ENCODE measurements at places on chromosomes 1 and 21.

GRCh38 chr1:56696663-56697062, 51.5 kb downstream of the PRKAA2 start:
- DNase-seq, result no peak

GRCh38 chr1:198771563-198772153, 132.8 kb downstream of the PTPRC start:
- DNase-seq, result peak; percentile 37

- DNase-seq, result no peak
Measured at GRCh38 chr1:7248549-7249199, 463.4 kb downstream of the CAMTA1 start.

DNA sequence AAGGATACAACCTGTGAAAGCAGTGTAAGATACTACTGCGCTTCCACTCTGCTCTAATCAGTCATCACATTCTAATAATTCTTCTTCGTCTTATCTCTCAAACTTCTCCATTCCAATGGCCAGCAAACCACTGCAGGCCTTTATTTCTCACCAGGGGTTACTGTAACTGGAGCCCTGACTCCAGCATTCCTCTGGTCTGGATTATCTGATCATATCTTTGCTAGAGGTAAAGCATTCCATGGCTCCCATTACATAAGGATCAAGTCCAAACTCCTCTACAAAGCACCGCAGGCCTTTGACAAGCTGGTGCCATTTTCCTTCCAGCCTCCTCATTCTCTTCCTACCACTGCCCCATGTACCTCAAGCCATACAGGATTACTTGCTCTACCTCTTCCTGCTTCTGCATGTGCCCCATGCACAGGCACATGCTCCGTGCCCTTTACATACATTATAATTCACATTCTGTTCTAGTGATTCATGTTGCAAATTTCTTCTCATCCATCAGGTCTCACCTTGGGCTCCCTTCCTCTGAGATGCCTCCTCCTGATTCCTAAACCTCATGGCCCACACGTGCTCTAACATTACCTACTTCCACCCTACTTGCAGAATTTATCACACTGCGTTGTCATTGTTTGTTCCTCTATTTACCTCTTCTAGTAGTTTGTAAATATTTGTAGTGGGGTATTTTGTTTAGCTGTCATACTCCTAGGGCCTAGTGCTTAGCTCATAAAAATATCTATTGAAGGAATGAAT, 9.3 kb upstream of the SERBP1 start:
- DNase-seq, result no peak

- no peak for DNase-seq
Measured at GRCh38 chr1:30010506-30011106, 712.8 kb downstream of the MATN1 start.

DNA sequence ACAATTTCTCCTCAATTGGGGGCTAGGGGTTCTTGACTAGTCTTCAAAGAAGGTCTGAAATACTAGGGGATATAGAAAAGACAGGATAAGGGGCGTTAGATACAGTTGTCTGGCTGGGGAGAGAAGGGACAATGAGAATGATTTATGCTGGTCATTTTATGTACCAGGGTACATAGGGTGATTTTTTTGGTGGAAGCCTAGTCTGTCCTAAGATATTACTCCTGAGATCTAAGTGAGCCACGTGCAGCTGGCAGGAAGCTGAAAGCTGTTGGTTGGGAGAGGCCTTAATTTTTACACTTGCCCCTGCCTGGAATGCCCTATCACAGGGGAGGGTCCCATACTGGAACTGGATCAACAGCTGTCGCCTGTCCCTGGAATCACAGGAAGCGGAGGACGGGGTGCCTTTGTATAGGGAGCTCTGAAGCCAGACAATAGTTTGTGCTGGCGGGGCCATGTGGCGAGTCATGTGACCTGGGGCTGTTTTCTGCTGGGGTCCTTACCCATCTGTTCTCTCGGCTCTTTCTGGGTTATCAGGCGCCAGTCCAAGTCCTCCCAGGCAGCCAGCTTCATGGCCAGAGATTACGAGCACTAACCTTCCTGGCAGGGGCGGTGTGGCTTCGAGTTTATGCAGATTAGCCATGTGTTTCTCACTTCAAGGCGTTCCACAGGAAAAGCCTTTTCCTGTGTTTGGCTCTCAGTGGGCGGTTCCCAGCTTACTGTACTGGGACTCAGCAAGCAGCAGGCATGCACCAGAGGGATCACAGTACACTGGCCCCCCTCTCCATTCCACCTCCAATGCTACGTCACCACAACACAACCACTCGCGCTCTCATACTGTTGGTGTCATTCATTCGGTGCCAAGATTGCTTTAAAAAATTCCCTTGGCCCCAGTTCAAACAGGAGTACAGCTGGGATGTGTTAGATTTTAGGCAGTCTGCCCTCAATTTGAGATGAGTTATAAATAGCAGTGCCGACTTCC, 27.5 kb downstream of the ARID1A start:
- peak; percentile 91 for DNase-seq

DNA sequence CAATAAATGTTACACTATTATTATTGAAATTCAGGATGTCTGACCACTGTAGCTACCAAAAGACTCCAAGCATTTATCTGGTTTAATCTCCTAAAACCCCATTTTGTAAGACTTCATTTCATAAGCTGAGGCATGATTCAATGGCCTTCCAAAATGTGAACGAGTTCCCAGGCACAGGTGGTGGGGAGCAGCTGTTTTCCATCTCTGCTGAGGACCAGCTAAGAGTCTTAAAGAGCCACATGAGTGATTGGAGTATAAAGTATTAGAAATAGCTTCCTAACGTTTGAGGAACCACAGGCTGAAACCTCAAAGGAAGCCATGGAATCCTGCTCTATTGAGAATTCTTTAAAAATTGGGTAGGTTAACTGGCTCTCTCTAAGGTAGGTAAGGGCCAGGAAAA, 44.9 kb downstream of the SEC16B start:
- no peak for DNase-seq

DNA sequence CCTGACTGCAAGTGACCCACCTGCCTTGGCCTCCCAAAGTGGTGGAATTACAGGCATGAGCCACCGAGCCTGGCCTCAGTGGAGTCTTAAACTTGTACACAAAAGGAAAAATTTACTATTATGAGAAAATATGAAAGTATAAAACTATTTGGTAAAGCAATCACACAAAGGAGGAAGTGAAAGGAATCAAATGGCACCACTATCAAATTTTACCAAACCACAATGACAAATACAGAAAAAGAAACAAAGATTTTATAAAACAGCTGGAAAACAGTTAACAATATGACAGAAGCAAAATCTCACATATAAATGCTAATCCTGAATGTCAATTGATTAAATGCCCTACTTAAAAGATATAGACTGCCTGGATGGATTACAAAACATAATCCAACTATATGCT, 42.1 kb upstream of the NEGR1 start:
- no peak for DNase-seq

GRCh38 chr1:225526878-225527277, 99.0 kb upstream of the LBR start:
- DNase-seq, result no peak

- DNase-seq, result no peak
Measured at GRCh38 chr1:26882696-26883463, 7.2 kb downstream of the GPN2 start.

- DNase-seq, result no peak
Measured at GRCh38 chr1:159829273-159829634, 2.6 kb downstream of the SLAMF8 start.

DNA sequence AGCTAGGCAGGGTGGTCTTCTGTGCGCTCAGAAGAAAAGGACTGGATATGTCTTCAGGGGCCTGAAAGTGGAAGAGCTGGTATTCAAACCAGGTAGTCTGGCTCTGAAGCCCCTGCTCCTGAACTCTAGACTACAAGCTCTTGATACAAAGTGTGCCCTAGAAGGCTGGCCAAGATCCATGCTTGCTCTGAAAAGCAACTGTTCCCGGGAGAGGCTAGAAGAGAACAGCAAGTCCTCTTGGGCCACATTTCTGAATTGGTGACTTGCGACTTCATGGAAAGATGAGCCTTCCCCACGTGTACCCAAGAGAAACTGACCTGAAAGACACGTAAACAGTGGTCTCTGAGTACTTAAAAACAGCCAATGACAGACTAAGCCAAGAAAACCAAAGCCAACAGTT, 123.3 kb upstream of the GRIK3 start:
- no peak for DNase-seq

DNA sequence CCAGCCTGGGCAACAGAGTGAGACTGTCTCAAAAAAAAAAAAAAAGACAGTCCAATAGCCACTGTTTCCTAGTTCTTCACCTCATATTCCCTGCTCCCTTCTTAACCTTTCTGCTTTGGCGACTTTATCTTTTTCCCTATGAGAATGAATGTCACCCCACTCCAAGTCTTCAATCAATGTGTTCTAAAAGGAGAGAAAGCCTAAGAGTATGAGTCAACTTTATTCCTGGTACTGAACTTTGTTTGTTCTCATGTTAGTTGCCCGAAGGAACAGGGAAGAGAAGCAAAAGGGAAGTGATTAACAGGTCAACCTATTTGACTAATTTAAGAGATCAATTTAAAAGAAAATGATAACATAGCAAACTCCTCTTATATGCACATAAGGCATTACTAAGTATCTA, 39.9 kb upstream of the SLC16A1 start:
- DNase-seq, result no peak

- DNase-seq, result no peak
Measured at GRCh38 chr1:31432592-31433395, 19.8 kb downstream of the SERINC2 start.

DNA sequence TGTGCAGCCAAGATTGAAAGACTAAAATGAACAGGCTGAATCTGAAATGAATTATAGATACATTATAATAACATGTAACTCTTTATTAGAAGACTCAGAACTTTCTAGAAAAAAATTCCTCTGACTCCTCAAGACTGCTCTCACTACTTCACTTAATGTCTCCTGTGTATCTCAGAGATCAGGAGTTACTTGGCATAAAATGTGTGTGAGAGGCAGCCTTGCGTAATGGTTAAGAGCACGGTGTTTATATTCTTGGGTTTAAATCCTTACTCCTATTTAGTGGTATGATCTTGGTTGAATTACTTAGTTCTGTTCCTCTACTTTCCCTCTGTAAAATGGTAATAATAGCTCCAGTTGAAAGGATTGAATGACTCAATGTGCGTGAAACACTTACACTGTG, 634.9 kb downstream of the LTN1 start:
- no peak for DNase-seq

- no peak for DNase-seq
Measured at GRCh38 chr1:208247696-208248095, 3.5 kb upstream of the PLXNA2 start.

GRCh38 chr1:95558791-95559190, 324.8 kb downstream of the RWDD3 start:
- no peak for DNase-seq

DNA sequence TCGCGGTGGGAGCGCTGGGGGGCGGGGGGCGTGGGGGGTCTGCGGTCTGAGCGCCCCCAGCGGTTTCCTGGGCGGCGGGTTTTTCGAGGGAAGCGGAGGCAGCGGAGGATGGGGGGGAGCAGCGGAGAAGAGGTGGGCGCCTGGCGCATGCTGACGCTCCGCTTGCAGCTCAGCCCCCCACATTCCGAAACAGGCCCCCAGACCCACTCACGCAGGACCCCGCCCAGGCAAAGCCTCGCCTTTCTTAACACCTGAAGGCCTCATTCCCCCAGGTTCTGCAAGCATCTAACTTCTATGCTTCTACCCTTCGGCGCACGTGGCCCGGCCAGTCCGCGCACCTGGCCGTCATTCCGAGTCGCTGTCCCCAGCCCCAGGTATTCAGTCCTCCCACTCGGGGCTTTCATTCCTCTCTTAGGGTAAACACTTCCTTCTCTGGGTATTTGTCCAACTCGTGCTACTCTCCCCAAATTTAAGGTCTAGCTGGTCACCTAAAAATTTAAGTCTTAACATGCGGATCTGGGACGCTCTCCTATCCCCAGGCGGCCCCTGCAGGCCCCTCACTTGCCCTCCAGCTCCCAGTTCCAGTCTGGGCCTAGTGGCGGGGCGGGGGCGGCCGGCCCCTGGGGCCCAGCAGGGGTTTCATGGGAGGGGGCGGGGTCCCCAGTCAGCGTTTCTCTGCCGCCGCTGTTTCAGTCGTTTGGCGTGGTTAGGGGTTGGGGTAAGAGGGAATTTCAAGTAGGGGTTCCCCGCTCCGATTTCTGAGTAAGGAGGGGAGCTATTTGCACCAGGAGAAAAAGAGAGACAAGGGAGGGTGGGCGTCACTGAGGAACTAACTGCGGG, 2.8 kb upstream of the ZBTB7B start:
- no peak for DNase-seq

GRCh38 chr1:177958092-177958491, 11.8 kb downstream of the SEC16B start:
- no peak for DNase-seq

GRCh38 chr1:59678493-59679228, 136.1 kb upstream of the HOOK1 start:
- no peak for DNase-seq

- no peak for DNase-seq
Measured at GRCh38 chr1:67683316-67683715, 1.7 kb upstream of the GADD45A start.

GRCh38 chr1:1237874-1238701, 6.1 kb downstream of the B3GALT6 start:
- DNase-seq, result no peak

DNA sequence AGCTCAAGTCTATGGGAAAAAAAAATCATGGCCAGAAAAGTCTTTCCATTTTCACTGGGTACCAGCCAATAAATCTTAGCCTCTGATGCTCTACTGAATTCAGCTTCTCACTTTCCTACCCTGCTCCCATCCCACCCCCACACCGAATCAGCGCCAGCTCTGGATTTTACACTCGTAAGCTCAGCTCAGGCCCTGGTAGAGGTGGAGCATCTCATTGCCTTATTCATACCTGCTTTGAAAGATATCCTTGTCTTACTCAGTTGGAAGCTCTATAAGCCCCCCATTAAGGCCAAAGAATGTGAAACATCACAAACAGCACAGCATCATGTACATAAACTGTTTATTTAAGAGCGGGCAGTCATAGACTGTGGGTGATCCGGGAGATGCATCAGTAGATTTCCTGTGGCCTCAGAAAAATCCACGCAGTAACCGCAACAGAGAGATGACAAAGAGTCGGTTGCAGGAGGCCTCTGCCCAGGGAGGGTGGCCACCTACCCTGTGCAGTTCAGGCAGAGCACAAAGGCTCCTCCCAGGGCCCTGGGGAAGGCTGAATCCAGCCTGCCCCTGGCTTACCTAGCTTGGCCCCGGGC, 36.4 kb upstream of the ETS2 start:
- DNase-seq, result no peak

DNA sequence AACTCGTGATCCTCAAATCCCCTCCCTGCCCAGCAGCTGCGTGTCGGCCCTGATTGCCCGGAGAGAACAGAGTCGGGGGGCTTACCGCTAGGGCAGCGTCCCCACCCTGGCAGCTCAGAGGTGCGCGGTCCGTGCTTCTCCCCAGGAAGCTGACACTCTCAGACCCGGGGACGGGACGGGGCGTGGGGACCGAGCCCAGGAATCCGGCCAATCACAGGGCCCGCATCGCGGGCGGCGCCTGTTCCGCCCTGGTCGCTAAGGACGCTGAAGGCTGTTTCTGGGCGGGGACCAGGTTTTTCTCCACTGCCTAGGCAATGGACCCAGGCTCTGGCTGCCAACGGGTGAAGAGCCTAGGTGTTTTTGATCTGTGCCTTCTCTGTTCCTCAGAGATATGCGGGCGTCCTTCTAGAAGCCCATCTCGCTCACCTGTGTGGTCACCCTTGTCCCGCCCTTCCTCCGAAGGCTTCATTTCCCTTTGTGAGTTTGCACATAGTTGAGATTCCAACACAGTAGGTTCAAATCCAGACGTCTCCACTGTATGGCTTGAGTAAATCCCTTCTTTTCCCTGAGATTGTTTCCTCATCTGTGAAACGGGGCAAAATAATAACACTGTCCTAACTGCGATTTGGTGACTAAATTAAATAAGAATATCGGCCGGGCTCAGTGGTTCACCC, at the start of gene C1orf87:
C1orf87 (minus strand) TSS at position 166 of the 674 bp plus-strand sequence. CDS start 1,127 bp downstream, outside the sequence.
- DNase-seq, result no peak

- DNase-seq, result no peak
Measured at GRCh38 chr1:32971576-32971975, 7.0 kb upstream of the RNF19B start.

Data from NCI-H1105 (cell line).